NAMALWA (cell line): ENCODE measurements at places on chromosomes 6 and 20.

DNA sequence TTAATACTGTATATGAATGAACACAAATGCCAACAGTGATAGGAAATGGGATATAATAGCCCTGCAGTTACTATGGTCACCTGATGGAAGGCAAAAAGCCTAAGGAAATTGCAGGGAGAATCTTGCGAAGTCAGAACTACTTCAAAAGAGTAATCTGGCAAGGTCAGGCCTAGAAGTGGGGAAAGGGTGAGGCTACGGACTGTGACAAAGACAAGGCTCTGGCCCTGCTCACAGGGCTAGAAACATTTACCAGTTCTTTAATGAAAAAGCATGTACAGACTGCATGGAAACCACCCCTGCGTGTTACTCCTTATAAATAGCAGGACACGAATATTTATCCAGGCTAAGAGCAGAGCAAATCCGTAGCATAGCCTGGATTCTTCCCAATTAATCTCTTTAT lies 52.5 kb upstream of the HECA start:
- no peak for DNase-seq

DNA sequence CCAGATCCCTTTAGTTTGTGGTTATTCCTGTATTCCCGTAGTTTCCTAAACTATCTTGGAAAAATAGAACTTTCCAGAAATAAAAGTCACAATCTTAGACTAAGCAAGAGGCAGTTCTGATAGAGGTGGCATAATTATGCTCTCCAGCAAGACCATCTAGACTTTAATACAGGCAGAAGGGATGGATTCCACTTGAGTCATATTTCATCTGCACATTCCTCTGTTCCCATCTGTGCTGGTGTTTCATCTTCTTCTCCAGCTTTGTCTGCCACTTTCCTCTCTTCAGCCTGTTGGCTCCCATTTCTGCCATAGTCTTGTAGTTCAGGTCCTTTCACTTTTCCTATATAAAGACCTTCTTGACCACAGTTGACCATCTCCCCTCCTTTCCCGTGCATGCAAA lies 102.9 kb downstream of the SOBP start:
- DNase-seq: no peak

DNA sequence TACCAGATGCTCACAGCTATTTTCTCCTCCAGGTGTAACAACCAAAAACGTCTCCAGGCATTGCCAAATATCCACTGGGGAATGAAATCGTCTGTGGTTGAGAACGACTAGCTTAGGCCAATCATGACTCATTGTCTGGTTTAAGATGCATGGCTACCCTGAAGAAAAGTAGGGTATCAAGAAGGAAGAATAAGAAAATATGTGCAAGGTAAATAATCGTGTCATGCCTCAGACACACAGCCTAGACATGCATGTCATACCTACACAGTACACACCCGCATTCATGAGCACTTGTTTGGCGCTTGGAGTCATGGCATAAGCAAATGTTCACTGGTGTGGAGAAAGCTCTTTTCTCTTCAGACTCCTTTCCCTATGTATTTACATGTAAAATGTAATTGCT lies 745.7 kb downstream of the MAFB start:
- no peak for DNase-seq

- no peak for DNase-seq
Measured at GRCh38 chr6:129694036-129694435, 15.9 kb downstream of the ARHGAP18 start.

- DNase-seq: no peak
Measured at GRCh38 chr6:1139155-1139890, 172.6 kb upstream of the FOXQ1 start.

- DNase-seq: no peak
Measured at GRCh38 chr6:28615955-28616747, 90.5 kb downstream of the GPX5 start.

- no peak for DNase-seq
Measured at GRCh38 chr6:36968266-36968977, 13.9 kb downstream of the PI16 start.
